ENCODE measurements at places on chromosomes 2 and 18. TPM values are rescaled to one million over a fixed set of nuclear protein-coding genes. Genes with fewer than 3 reads are reported as not detected.
A peak's percentile ranks its signal among the peaks of the same experiment; 100 is the strongest.

GRCh38 chr2:105780606-105781005 is 35.9 kb downstream of the NCK2 start:
- no peak for DNase-seq

DNA sequence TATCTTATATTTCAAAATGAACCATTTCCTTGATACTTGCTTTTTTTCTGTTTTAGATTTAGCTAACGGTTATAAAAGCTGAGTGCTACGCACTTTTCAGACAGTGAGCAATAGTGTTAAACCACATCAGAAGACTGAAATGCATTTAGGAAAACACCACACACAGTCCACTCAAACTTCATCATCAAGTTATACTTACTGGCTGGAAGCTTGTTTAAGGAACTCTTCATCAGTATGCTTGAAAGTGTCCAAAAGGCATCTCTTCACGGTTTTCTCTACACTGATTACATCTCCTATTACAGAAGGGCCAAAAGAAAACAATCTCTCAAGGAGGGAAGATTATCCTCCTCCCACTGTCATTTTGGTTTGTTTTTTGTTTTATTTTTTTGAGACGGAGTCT is 19.7 kb downstream of the ILKAP start:
- DNase-seq, result no peak

DNA sequence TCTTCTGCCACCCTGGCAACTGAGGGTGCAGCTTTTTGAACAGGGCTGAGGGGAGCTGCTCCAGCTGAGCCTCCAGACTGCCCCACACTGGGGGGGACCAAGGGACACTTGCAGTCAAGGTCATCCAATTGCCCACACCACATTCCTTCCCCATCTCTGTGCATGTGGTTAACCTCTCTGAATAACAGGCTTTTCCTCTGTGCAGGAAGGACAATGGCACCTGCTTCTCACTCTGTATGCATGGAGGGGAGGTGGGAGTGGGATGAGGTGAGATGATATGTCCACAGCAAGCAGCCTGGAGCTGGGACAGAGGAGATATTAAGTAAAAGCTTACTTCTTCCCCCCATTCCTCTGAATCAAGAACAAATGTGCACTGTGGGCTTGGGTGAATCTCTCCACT is 39.1 kb upstream of the TEX51 start:
- no peak for DNase-seq

DNA sequence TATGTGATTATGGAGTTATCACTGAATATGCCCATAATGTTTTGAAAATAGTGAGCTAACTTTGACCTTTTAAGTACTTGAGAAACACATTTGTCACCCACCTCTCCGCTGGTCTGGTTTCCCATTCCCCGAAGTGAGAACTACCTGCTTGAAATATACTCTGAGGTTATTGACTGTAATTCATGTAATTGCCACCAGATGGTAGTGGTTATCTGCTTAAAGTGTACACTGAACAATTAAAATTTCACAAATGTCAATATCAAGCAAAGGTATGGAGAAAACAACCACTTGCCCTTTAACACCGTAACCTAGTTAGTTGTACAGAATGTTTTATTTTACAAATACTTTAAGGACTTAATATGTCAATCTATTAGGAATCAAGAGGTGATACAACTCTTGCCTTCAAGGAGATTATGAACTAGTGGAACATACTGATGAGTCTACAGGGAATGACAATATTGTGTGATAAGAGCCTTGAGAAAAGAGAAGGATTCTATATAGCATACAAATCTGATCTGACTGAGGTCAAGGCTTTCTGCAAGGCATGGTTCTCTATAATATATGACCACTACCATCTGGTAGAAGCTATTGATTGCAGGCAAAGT is 316.8 kb upstream of the KCNH7 start:
- DNase-seq, result peak; percentile 40

- DNase-seq, result no peak
These were observed 105.6 kb upstream of the NDUFV2 start for GRCh38 chr18:8996771-8997432.

DNA sequence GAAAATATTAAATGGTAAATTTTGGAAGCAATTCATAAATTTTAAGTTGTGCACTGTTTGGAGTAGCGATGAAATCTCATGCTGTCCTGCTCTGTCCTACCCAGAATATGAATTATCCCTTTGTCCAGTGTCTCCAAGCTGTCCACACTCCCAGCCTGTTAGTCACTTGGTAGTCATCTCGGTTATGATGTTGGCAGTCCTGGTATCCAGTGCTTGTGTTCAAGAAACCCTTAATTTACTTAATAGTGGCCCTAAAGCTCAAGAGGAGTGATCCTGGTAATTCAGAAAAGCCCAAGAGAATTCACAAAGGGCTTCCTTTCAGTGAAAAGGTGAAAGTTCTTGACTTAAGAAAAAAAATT is 71.8 kb upstream of the STAM2 start:
- DNase-seq, result no peak

GRCh38 chr2:96320326-96320725 is 4.8 kb upstream of the ITPRIPL1 start:
- DNase-seq, result no peak

GRCh38 chr2:226154610-226155009 is 645.0 kb downstream of the IRS1 start:
- no peak for DNase-seq

DNA sequence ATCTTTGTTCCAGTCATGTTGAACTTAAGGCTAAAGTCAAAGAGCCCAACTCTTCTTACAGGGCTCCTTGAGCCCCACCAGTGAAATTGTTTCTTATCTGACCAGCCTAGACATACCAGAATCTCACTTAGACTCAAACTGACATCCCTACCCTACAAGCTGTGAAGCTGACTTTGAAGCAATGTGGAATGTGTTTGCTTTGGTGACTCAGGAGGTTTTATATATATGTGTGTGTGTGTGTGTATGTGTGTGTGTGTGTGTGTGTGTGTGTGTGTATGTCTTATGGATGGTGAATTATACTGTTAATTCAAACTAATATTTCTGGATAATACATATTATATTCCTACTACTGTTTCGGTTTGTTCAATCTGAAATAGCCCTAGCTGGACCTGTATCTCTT is 67.3 kb downstream of the CAMKMT start:
- no peak for DNase-seq

DNA sequence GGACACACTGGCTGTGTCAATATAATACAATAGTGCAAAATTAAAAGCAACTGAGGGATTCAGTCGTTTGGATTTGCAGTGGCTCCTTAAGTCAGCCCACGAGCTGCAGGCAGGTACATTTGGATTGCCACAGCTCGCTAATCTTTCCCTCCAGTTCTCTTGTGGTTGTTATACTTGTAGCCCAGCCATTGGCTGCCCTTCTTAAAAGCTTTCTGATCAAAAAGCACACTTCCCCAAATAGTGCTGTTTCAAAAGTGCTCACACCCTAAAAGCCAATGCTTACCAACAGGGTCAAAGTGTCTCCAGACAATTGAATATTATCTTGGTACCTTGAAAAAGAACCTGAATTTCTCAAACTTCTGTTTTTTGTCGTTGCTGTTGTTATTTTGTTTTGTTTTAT is 404.7 kb upstream of the FAM98A start:
- no peak for DNase-seq

DNA sequence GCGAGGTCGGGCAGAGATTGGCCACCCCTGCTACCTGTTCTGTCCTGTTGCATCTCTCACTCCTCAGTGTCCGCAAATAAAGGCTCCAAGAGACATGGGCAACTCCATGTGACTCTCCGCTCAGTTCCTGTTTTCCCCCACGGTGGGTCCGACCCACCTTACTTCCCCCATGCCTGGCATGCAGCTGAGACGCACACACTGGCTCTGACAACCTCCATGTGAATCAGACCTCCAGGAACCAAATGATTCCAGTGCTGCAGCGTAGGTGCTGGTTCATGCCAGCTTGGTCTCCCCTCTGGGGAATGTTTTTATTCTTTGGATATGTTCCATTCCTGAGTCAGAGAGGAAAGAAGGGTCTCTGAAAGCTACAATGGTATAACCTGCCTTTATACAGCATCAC is 221.5 kb downstream of the SH3RF3 start:
- DNase-seq, result no peak

Gene LYPD6B
- total RNA-seq, result 21.3 TPM

Gene KCNG3
- total RNA-seq, result 3.9 TPM

Gene TLX2
- total RNA-seq, result not detected

Gene SPC25
- 19.0 TPM for total RNA-seq

Gene IL37
- not detected for total RNA-seq

Data from G401 (cell line).